ENCODE measurements at places on chromosomes 16 and 17. TPM values are rescaled to one million over a fixed set of nuclear protein-coding genes. Genes with fewer than 3 reads are reported as not detected.

RNF227 gene
- 6.3 TPM for total RNA-seq

GRCh38 chr17:39533891-39534290 lies 72.6 kb downstream of the CDK12 start:
- no peak for DNase-seq

DNA sequence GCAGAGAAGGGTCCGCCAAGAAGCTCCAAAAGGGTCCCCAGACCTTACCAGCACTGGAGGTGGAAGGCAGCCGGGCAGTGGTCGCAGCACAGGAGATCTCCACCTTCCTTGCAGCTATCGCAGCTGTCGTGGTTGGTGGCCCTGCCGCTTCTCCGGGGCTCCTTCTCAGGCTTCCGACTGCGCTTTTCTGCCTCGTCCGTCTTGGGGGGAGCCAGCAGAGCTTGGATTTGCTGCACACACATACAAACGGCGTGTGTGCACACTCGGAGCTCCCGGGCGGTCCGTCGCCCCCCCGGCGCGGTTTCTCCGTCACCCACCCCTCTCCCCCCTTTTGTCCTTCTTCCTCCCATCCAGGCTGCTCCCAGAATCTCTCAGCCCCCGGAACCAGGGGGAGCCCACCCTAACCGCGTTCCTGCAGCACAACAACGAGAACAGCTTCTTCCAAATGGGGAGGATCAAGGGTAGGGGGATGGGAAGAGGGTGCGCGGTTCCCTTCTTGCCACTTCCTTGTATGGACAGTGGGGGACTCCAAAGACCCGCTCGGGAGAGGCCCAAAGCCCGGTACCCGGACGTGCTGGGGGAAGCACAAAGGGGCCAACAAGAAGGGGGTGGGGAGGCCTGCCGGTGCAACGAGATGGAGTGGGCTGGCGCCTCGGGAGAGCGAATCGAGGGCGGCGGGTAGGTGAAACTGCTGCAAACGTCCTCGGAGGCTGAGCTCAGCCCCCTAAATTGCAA lies 1.1 kb downstream of the PHF12 start:
- peak; percentile 65 for DNase-seq

KCNAB3 gene
- total RNA-seq, result 11.6 TPM

TOP2A gene
- total RNA-seq, result 2.3 TPM

All from T-cell (primary cell).